ENCODE measurements at places on chromosomes 7 and 10.

DNA sequence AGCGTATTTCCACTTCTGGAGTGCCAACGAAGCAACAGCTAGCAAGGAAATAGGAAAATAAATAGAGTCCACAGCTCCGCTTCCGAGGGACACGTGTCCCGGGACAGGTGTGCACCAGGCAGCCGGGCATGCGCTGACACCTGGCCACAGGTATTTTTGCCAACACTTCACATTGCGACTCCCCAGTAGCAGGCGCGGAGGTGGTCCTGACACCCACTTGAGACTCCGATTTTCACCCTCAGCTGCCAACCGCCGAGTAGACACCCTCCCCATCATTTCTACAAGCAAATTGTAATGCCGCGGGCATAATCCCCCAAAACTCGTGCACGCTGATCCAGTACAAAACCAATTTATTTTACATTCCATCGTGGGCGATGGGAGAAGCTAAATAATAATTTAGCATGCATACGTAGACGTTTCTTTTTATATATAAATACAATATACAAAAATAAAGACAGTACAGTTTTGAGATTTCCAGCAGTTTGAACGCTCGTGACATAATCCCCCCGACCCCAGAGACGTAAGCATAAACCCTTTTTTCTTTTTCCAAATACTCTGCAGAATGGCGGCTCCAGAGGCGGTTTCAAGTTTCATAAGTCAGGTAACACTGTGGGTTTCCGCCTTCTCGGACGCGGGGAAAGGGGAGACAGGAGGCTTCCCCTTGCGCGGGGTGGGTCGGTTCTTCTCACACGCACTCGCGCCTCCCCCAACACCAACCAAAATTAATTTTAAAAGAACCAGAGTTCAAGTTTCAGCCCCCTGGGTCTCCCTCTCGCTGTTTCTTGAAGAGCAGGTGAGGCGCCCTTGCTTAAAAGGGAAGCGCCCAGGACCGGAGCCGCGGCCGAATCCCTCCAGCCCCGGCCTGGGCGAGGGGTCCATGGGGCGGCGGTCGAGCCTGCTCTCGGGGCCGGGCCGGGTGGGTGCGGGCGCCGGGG is 5.7 kb downstream of the MNX1 start:
- no peak for DNase-seq

DNA sequence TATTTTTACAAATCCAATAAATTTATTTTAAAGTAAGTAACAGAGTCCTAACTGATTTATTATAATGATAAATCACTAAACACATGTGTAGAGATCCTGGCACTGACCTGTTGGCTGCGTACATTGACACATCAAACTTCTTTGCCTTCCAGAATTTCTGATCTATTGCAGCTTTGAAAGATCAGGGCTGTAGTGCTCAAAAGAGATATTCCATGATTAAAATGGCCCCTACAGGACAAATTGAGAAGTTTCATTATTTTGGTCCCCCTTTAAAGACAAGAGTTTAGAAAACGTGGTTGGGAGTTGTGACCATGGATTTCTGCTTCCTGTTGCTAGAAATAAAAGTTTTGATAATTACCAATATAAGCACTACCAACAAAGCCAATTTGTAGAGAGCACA is 87.7 kb upstream of the PDK4 start:
- no peak for DNase-seq

DNA sequence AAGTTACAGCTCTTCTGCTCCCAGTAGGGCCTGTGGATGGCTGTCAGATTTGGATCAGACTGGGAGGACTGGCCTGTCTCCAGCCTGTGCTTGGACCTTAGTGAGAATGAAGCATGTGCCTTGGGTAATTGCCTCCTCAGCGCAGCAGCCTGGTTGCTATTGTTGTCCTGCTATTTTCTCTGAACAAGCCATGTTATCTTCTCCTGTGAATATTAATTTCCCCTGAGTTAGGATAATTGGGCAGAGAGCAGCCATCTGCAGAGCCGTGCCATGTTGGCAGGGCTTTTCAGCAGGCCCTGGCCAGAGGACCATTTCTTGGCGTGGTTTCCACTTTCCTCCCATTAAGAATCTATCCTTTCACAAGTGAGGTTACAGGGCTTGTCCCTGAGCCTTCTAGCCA is 497.3 kb downstream of the SORCS3 start:
- DNase-seq, result no peak

GRCh38 chr10:19549503-19549902 is 266.7 kb upstream of the PLXDC2 start:
- DNase-seq, result no peak

GRCh38 chr7:33558549-33559323 is 346.6 kb upstream of the BMPER start:
- DNase-seq, result no peak

DNA sequence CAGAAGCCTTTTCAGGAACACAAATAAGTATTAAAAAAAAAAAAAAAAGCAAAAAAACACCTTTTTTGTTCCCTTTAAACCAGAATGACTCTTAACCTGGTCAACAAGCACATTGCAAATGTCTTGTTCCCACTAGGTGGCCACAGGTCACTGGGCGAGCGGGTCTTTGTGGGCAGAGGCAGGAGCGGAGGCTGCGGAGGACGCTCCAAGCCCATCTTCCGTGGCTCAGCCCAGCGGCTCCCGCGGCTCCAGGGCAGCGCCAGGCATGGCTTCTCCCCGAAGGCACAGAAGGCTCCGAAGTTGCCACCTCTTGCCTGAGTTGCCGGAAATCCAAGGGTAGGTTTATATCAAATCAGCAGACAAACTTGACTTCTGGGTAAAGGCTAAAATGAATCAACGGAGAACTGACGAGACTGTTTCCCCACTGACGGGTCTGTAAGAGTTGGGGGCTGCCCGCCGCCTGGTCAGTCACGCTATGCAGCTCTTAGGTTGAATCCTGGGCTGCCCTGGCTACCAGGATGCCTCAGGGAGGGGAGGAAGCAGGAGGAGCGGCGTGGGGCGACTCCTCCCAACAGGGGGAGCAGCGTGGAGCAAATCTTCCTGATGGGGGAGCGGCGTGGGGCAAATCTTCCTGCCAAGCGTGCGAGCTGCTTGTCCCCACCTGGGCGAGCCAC is 144.5 kb downstream of the PTPRN2 start:
- DNase-seq, result no peak

GRCh38 chr7:132858251-132858650 is 223.6 kb downstream of the CHCHD3 start:
- DNase-seq, result no peak

GRCh38 chr10:91726355-91726754 is 71.9 kb upstream of the TNKS2 start:
- DNase-seq, result no peak

- no peak for DNase-seq
These were observed 5.2 kb upstream of the OTUD1 start for GRCh38 chr10:23433701-23434100.

- DNase-seq, result no peak
These were observed 23.7 kb downstream of the BTBD16 start for GRCh38 chr10:122294511-122295450.

GRCh38 chr7:22697876-22698606 is 29.0 kb upstream of the IL6 start:
- DNase-seq, result no peak

GRCh38 chr10:98285416-98285815 is 17.4 kb upstream of the LOXL4 start:
- DNase-seq, result no peak

DNA sequence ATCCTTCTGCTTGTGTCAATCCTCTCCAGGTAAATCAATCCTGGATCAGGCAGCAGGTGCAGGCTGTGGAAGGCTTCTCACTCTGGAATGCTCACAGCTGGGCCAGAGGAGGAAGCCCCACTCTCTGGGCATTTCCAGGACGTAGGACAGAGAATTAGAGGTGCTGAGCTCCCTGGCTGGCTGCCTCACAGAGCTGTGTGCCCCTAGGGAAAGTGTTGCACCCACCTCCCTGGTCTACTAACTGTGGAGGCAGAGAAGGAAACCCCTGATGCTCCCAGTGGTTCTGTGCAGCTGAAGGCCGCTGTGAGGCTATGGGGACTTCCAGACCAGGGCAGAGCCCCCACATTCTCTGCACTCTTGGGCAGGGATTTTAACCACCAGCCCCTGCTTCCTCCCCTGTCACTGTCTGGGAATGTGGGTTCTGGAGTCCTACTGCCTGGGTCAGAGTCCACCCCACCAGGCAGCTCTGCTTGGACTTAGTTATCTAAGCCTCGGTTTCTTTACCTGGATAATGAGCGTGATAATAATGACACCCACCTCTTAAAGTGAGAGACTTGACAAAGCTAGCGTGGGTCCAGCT is 73.5 kb upstream of the EEPD1 start:
- DNase-seq, result no peak

DNA sequence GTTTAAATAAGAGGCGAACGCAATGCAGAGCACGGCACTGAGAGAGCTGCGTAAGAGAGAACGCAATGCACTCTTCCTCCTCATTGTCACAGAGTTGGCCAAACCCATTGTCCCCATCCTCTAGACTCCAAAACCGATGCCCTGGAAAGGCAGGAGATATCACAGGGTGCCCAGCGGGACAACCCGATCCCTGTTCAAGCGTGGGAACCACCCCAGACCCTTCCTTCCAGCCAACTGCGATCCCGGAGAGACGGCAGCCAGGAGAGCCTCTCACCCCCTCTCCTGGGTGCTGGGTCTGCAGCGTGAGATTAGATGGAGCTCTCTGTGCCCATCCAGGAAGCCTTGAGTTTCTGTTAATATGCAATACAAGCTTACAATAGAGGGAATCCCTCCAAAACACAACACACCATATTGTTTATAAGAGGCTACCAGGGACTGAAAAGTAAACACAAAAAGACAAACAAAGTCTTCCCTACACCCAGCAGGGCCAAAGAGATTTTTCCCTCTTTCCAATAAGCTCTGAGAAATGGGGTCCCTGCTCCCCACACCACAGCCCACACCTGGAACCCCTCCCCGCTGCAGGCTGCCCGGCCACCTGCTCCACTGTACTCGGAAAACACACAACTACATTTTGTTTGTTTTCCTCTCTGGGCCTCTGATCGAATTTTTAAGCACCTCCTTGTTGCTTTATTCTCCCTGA is 187.6 kb downstream of the ADARB2 start:
- no peak for DNase-seq

DNA sequence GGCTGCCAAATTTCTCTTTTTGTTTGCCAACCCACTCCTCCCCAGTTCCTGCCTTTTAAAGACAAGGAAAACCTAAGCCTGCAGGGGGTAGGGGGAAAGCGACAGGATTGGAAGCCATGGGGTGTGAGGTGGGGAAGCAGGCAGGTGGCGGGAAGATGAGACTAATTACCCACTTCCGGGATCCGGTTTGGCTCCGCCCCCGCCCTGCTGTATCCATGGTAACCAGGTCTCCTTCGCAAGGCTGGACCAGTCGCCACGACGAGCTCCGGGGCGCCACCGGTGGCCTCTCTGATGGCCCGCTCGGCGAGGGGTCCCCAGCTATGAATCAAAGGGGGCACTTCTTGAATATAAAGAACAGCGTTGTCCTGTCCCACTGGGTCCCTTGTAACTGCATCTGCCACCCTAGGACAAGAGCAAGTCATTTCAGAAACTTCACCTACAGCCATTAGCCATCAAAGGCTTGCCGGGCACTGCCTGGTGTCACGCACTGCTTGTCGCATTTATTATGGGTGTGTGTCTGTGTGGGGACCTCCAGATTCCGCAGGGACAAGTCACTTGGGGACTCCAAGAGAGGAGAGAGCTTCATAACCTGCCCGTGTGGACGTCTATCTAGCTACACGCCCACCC is 55.4 kb upstream of the LMTK2 start:
- peak; percentile 21 for DNase-seq

GRCh38 chr7:107877731-107878382 is 13.1 kb upstream of the DLD start:
- DNase-seq, result no peak

GRCh38 chr10:97188261-97188711 is 2.5 kb upstream of the SLIT1 start:
- DNase-seq, result no peak

GRCh38 chr10:48634984-48635557 is 30.2 kb upstream of the ARHGAP22 start:
- DNase-seq, result no peak

DNA sequence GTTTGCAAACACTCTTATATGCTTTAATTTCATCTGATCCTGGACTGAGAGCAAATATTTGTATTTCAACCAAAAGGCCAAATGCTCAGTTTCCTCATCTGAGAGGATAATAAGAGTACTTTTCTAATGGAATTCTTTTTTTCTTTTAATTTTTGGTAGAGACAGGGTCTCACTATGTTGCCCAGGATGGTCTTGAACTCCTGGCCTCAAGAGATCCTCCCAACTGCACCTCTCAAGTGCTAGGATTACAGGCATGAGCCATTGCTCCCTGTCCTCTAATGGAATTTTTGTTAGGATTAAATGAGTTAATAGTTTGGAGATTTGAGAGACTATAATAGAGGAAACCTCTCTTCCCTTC is 68.4 kb upstream of the KMT2E start:
- DNase-seq, result no peak

- no peak for DNase-seq
These were observed 22.3 kb upstream of the SLC25A13 start for GRCh38 chr7:96344236-96344635.

DNA sequence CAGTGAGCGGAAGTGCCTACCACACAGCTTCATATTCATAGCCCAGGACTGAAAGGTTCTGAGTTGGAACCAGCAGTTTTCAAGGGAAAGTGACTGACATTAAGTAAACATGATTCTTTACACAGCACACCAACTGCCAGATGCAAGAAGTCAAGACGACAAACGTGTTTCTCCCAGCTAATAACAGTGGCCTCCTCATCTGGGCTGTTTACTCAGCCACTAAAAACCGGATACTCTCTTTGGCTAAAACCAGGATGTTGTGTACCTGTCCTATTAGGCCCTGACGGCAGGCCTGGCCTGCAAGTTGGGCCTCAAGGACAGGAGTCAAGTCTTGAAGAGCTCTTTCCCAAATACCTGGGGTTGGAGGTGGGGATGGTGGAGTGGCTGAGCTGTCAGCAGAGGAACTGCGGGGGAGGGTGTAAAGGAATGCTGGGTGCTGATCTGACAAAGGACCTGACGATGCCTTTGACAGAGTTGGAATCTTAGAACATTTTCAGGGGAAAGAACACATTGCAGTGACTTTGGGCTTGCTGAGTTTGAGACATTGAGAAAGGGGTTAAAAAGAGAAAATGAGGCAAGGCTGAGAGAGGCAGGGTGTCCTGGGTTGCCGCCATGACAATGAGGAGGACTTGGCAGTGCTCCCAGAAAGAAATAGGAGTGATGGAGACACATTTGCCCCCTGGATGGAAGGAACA is 57.7 kb downstream of the STEAP1B start:
- no peak for DNase-seq
